Progenitor cell of endocrine pancreas (in vitro differentiated cells): ENCODE measurements at places on chromosomes 4 and X. TPM values are rescaled to one million over a fixed set of nuclear protein-coding genes. Genes with fewer than 3 reads are reported as not detected.

The C4orf46 gene
- total RNA-seq: 18.2 and 20.1 TPM in 2 replicates

The EMCN gene
- not detected in 2 replicates for total RNA-seq

The ENOPH1 gene
- total RNA-seq: 34.0 and 34.2 TPM in 2 replicates

The FIP1L1 gene
- total RNA-seq: 71.6 and 84.2 TPM in 2 replicates

The FGFRL1 gene
- total RNA-seq: 121 and 126 TPM in 2 replicates

The ASMT gene
- total RNA-seq: 0.36 TPM in 1 of 2 replicates, not detected in the other

The RHOXF2 gene
- not detected in 2 replicates for total RNA-seq

The BEX3 gene
- total RNA-seq: 408 and 425 TPM in 2 replicates

The FAM47A gene
- total RNA-seq: not detected in 2 replicates

GRCh38 chrX:97672138-97672537 lies 788.4 kb downstream of the RPA4 start:
- H3K27ac ChIP-seq: no peak overlapping the region
- no peak overlapping the region for H3K4me3 ChIP-seq
- H3K27me3 ChIP-seq: no peaks in the 10 kb centered on the region
- peaks cover 45% of the 10 kb centered on the region for H3K4me1 ChIP-seq
- H3K36me3 ChIP-seq: no peaks in the 10 kb centered on the region

DNA sequence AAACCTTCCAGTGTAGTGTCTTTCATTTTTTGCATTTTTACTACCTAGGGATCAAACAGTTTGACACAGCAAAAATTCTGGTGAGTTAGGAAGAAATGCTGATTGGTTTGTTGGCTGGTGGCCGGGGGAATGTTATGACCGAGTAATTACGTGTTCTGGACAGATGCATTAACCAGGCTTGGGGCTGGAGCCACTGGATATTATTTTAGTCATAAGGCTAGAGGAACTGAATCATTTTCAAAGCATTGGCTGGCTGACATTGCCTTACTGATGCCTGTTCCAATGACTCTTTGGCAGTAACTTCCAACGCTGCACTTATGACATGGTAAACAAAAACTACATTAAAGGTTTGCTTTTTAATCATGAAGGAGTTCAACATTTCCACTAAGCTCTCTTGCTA lies 84.6 kb downstream of the FBXO8 start:
- no peak overlapping the region for H3K27ac ChIP-seq
- no peaks in the 10 kb centered on the region for H3K36me3 ChIP-seq
- peaks cover 2% of the 10 kb centered on the region for H3K4me1 ChIP-seq
- peaks cover 33% of the 10 kb centered on the region for H3K27me3 ChIP-seq

GRCh38 chr4:176979416-176979815 lies 186.7 kb upstream of the VEGFC start:
- H3K27me3 ChIP-seq: no peaks in the 10 kb centered on the region
- no peak overlapping the region for H3K27ac ChIP-seq
- H3K36me3 ChIP-seq: no peaks in the 10 kb centered on the region

DNA sequence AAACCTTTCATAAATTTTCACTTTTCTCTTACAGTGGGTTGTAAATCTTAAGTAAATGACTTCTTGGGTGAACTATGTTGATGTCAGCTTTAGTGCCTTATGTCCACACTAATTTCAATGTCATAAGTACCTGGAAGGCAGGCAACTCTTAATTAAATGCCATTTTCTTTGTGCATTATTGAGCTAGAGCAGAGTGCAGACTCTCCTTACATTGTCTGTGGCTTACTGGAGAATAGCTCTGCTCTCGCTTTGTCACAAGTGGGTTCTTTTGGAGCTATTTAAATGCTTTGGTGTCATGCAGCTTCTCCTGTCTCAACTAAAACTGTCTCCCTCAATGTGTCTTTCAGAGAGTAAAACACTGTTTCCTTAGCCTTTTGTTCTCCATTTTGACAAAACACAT lies 411.6 kb downstream of the STIM2 start:
- no peaks in the 10 kb centered on the region for H3K4me1 ChIP-seq
- H3K36me3 ChIP-seq: no peaks in the 10 kb centered on the region
- H3K4me3 ChIP-seq: no peak overlapping the region
- no peak overlapping the region for H3K27ac ChIP-seq
- no peaks in the 10 kb centered on the region for H3K27me3 ChIP-seq

GRCh38 chr4:113471146-113471860 lies 290.2 kb downstream of the CAMK2D start:
- no peaks in the 10 kb centered on the region for H3K27me3 ChIP-seq
- H3K27ac ChIP-seq: no peak overlapping the region
- peaks cover 7% of the 10 kb centered on the region for H3K4me1 ChIP-seq
- H3K36me3 ChIP-seq: peaks cover 16% of the 10 kb centered on the region
- DNase-seq: no peak

GRCh38 chrX:37472836-37473235 lies 98.6 kb upstream of the LANCL3 start:
- H3K4me3 ChIP-seq: no peak overlapping the region
- H3K36me3 ChIP-seq: peaks cover 1% of the 10 kb centered on the region
- H3K27me3 ChIP-seq: no peaks in the 10 kb centered on the region
- H3K27ac ChIP-seq: no peak overlapping the region
- DNase-seq: no peak
- peaks cover 2% of the 10 kb centered on the region for H3K4me1 ChIP-seq

DNA sequence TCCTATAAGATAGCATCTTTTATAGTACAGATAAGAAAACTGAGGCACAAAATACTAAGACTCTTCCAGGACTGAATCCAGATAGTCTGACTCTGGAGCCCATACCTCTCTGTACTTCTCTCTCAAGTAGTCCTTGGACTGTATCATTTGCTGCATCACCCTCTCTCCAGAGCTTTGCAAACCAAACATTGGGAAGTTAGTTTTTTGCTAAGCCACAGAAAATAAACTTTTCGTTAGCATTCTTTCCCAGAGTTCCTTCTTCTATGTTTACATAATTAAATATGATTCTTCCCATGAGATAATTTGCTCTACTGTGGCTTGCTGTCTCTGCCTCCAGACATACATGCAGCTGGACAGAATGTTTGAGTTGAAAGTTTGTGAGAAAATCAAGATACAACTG lies 22.0 kb downstream of the PPEF2 start:
- H3K4me3 ChIP-seq: no peak overlapping the region
- no peak for DNase-seq
- H3K4me1 ChIP-seq: no peaks in the 10 kb centered on the region
- H3K27ac ChIP-seq: no peak overlapping the region
- H3K27me3 ChIP-seq: no peaks in the 10 kb centered on the region
- no peaks in the 10 kb centered on the region for H3K36me3 ChIP-seq

DNA sequence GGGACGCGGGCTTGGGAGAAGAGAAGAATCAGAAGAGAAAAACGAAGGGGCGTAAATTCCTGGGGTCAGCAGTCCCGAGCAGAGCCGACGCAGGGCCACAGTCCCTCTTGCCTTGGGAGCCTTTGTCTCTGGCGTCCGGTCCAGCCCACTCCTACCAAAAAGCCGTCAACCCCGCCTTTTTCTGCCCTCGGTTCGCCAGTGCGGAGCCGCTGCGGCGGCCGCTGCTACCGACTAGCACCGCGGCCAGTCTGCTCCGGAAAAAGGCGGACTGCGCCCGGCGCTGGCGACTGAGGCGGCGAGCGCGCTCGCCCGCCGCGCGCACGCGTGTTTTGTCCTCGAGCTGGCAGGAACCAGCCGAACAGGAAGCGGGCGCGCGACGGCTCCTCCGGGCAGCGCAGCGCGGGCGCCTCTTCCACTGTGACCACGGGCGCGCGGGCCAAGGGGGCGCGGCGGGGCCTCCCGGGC lies 502 bp downstream of the HNRNPDL start:
- H3K27ac ChIP-seq: peak overlapping the region; percentile 100
- peak overlapping the region; percentile 100 for H3K4me3 ChIP-seq
- DNase-seq: no peak

DNA sequence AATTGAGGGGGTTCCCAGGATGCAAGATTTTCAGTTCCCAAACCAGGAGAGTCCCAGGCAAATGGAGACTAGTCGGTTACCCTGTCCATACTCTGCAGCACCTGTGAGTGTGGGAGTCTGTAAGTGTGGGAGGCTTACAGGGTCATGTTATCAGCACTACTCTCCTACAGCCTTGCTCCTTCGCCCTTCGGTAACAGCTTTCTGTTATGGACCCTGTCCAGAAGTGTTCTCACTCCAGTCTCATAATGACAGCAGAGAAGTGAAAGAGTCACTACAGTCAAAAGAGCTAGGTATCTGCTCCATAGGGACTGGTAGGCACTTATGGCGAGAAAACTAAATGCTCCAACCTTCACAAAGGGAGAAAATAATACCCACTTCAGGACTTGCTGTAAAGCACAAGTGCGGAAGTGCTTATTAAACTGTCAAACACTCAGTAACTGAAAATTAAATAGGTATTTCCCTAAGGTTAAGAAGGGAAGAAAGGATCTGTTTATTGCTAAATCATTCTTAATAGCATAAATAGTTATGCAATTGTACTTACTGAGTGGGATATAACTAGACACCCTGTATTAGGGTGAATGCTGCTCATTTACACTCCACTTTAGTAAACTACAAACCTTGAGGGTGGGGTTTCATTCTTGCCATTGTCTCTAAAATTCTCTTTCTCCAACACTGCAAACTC lies 2.7 kb upstream of the ADH7 start:
- no peak overlapping the region for H3K4me3 ChIP-seq
- no peaks in the 10 kb centered on the region for H3K36me3 ChIP-seq
- DNase-seq: no peak
- peaks cover 6% of the 10 kb centered on the region for H3K4me1 ChIP-seq
- H3K27ac ChIP-seq: no peak overlapping the region

GRCh38 chr4:113406723-113407016 lies 354.9 kb downstream of the CAMK2D start:
- H3K36me3 ChIP-seq: no peaks in the 10 kb centered on the region
- H3K27ac ChIP-seq: no peak overlapping the region
- H3K27me3 ChIP-seq: no peaks in the 10 kb centered on the region
- H3K4me3 ChIP-seq: no peak overlapping the region

- DNase-seq: peak; percentile 51
- no peak overlapping the region for H3K4me3 ChIP-seq
Observed at GRCh38 chrX:68989865-68990606, 161.2 kb downstream of the EFNB1 start.

- H3K4me1 ChIP-seq: peaks cover 1% of the 10 kb centered on the region
- H3K27ac ChIP-seq: no peak overlapping the region
- H3K27me3 ChIP-seq: peaks cover 5% of the 10 kb centered on the region
- no peaks in the 10 kb centered on the region for H3K36me3 ChIP-seq
Observed at GRCh38 chrX:920234-920799, 289.7 kb downstream of the SHOX start.

DNA sequence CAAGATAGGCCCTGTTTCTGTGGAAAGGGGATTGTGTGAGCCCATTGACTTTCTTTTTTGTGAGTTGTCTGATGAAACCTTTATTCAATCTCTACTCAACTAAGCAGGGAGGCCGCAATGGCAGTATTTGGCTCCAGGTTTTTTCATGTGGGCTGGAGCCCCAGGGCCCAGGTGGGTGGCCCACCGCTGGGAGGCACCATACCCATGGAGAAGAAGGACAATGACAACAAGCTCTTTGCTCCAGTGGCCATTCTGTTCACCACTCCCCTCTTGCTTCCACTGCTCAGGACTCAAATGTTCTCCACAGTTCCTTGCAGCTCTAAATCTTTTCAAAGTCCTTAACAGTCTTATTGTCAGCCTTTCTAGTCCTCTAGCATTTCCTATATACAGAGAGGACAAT lies 54.1 kb downstream of the HOPX start:
- H3K4me3 ChIP-seq: no peak overlapping the region
- no peaks in the 10 kb centered on the region for H3K27me3 ChIP-seq

DNA sequence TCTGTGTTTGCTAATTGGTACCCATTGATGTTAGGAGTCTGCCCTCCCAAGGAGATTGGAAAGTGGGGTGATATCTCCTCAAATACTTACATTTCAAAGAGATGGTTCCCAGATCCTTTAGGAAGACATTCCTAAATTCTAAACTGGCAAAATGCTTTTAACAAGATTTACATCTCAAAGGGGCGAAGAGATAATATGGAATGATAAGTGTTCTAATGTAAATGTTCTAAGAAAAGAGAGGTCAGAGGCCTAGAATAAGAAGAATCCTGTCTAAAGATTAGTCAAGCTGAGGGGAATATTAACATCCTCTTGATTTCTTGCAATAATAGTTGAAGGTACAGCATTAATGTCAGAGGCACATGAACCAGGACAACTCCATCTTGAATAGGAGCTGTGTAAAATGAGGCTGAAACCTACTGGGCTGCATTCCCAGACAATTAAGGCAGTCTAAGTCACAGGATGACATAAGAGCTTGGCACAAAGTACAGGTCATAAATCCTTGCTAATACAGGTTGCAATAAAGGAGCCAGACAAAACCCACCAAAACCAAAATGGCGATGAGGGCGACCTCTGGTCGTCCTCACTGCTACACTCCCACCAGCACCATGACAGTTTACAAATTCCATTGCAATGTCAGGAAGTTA lies 2248.1 kb downstream of the ARAP2 start:
- H3K27me3 ChIP-seq: no peaks in the 10 kb centered on the region
- no peak overlapping the region for H3K4me3 ChIP-seq
- no peak for DNase-seq
- no peaks in the 10 kb centered on the region for H3K4me1 ChIP-seq
- no peaks in the 10 kb centered on the region for H3K36me3 ChIP-seq

DNA sequence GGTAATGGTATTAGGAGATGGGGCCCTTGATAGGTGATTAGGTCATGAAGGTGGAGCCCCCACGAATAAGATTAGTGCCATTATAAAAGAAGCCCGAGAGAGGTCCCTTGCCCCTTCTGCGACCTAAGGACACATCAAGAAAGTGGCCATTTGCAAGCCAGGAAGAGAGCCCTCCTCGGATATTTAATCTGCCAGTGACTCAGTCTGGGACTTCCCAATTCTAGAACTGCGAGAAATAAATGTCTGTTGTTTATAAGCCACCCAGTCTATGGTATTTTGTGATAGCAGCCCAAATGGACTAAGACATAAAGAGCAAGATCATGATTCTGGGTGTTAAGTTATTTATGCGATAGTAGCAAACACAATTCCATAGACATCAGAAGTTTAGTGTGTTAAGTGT lies 192.2 kb downstream of the LDB2 start:
- H3K27ac ChIP-seq: no peak overlapping the region
- H3K27me3 ChIP-seq: no peaks in the 10 kb centered on the region
- no peak for DNase-seq
- no peak overlapping the region for H3K4me3 ChIP-seq
- H3K36me3 ChIP-seq: no peaks in the 10 kb centered on the region

GRCh38 chrX:16999275-16999674 lies 52.8 kb downstream of the REPS2 start:
- no peak overlapping the region for H3K27ac ChIP-seq
- peaks cover 22% of the 10 kb centered on the region for H3K27me3 ChIP-seq
- H3K4me3 ChIP-seq: no peak overlapping the region
- H3K36me3 ChIP-seq: no peaks in the 10 kb centered on the region
